ENCODE measurements at places on chromosomes 16 and 17. TPM values are rescaled to one million over a fixed set of nuclear protein-coding genes. Genes with fewer than 3 reads are reported as not detected.

GRCh38 chr17:33469911-33470310 lies 176.8 kb upstream of the ASIC2 start:
- H3K36me3 ChIP-seq, result no peaks in the 10 kb centered on the region
- no peak for DNase-seq
- no peak overlapping the region for H3K27ac ChIP-seq
- H3K4me3 ChIP-seq, result no peak overlapping the region
- no peaks in the 10 kb centered on the region for H3K27me3 ChIP-seq

MLX gene
- total RNA-seq, result 59.7 TPM

TMEM238L gene
- not detected for total RNA-seq

DNA sequence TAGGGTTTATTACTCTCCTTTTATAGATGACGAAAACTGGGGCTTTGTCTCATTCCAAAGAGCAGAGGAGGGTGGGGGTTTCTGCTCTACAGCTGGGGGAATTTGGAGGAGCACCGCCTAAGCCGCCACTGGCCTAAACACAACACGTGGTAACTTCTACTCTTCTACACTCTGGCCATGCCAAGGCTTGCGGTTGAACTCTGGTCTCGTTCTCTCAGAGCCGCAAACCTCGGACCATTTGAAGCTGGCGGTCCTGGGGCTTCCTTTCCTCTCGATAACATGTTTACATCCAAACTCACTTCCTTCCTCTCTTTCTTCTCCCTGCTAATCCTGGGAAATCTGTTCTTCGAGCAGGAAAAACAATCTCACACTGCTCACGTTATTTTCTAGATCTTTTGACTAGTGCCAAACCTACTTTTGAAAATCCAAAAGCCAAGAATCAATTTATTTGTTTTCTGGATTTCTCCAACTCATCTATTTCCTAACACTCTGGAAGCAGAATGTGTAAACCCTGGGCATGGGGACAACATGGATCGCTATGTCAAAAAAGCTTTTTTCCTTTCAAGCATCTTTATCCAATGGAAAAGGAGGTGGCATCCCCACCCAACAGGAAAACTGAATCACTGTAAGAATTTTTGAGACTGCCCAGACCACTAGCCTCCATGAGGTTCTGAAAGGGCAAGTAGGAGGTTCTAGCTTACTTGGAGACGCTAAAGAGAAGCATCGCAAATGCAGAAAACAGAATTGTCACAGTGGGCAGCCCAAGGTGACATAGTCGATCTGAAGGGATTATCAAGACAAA lies 13.6 kb upstream of the EEF2K start:
- H3K36me3 ChIP-seq, result peaks cover 5% of the 10 kb centered on the region
- peaks cover 2% of the 10 kb centered on the region for H3K27me3 ChIP-seq

DNA sequence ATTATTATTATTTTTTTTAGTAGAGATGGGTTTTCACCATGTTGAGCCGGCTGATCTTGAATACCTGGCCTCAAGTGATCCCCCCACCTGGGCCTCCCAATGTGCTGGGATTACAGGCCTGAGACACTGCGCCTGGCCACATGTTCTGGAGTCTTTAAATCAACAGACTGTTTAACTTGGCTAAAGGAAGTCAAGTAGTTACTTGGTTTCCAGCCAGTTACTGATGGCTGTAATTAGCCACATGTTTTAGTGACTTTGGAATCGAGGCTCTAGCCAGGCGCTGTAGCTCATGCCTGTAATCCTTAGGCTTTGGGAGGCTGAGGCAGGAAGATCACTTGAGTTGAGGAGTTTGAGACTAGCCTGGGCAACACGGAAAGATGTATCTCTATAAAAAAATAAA lies 699.2 kb upstream of the RBFOX1 start:
- H3K4me1 ChIP-seq, result no peaks in the 10 kb centered on the region
- no peak for DNase-seq
- H3K36me3 ChIP-seq, result no peaks in the 10 kb centered on the region
- H3K27ac ChIP-seq, result no peak overlapping the region

DNA sequence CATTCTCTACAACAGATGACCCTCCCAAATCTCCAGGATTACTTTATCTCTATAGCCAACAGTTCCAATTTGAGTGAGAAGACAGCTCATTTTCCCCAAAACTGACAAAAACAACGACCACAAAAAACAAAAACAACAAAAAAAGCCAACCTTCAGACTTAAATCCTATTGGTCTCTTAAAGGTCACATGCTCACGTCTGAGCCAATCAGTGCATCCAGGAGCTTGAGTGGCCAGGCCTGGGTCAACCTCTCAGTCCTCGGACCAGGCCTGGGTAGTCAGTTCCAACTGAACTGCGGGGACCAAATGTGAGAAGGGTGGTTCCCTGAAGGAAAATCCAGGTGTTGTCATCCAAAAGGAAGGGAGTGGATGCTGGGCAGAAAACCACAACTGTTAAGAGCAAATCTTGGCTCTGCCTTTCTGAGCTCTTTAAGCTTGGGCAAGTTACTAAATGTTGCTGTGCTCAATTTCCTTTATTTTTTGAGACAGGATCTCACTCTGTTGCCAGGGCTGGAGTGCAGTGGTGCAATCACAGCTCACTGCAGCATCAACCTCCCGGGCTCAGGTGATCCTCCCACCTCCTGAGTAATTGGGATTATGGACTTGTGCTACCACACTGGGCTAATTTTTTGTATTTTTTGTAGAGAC lies 43.0 kb upstream of the MSI2 start:
- H3K4me1 ChIP-seq, result no peaks in the 10 kb centered on the region
- H3K36me3 ChIP-seq, result no peaks in the 10 kb centered on the region
- H3K27ac ChIP-seq, result no peak overlapping the region
- peaks cover 20% of the 10 kb centered on the region for H3K27me3 ChIP-seq
- DNase-seq, result no peak

AHSP gene
- total RNA-seq, result not detected

RARA gene
- total RNA-seq, result 71.2 TPM

- DNase-seq, result peak; percentile 42
- H3K27me3 ChIP-seq, result no peaks in the 10 kb centered on the region
- H3K36me3 ChIP-seq, result no peaks in the 10 kb centered on the region
- H3K4me1 ChIP-seq, result peaks cover 77% of the 10 kb centered on the region
These were observed 18.3 kb downstream of the POLR3K start for GRCh38 chr16:35011-35677.

COX6A2 gene
- not detected for total RNA-seq
